CD4-positive, CD25-positive, alpha-beta regulatory T cell (primary cell): ENCODE measurements at places on chromosomes 12 and 14. TPM values are rescaled to one million over a fixed set of nuclear protein-coding genes. Genes with fewer than 3 reads are reported as not detected.

The OSBPL8 gene
- 129 TPM for polyA plus RNA-seq

The B4GALNT1 gene
- polyA plus RNA-seq: not detected

The ASIC1 gene
- polyA plus RNA-seq: 0.49 TPM

The PTPRQ gene
- polyA plus RNA-seq: not detected

The PTHLH gene
- not detected for polyA plus RNA-seq

The ATL1 gene
- 1.6 TPM for polyA plus RNA-seq

The ANKRD9 gene
- polyA plus RNA-seq: 0.69 TPM

The FOXA1 gene
- not detected for polyA plus RNA-seq

The RBM23 gene
- polyA plus RNA-seq: 54.0 TPM

The TAS2R46 gene
- polyA plus RNA-seq: not detected

GRCh38 chr12:105107171-105107493 is 399 bp upstream of the WASHC4 start:
- peaks cover 15% of the 10 kb centered on the region for H3K27me3 ChIP-seq
- H3K4me1 ChIP-seq: peaks cover 24% of the 10 kb centered on the region
- no peaks in the 10 kb centered on the region for H3K36me3 ChIP-seq

DNA sequence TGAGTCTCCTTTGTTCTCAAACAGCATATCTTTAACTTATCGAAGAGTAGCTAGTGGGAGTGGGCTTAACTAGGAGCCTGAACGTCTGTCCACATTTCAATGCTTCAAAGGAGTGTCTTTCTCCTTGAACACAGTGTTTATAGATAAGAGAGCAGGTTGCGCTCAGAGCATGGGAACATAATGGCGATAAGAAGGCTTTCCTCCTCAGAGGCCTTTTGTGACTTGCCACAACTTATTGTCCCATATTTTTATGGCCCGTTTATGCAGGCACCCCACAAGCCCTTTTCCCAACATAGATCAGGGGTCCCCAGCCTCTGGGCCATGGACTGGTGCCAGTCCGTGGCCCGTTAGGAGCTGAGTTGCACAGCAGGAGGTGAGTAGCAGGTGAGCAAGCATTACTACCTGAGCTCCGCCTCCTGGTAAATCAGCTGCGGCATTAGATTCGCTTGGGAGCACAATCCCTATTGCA is 2.6 kb upstream of the DDX47 start:
- no peak overlapping the region for H3K4me3 ChIP-seq
- no peaks in the 10 kb centered on the region for H3K27me3 ChIP-seq
- H3K4me1 ChIP-seq: peaks cover 54% of the 10 kb centered on the region
- H3K36me3 ChIP-seq: peaks cover 6% of the 10 kb centered on the region
- no peak overlapping the region for H3K27ac ChIP-seq

- no peaks in the 10 kb centered on the region for H3K4me1 ChIP-seq
- no peak overlapping the region for H3K4me3 ChIP-seq
- no peak overlapping the region for H3K27ac ChIP-seq
- H3K27me3 ChIP-seq: no peaks in the 10 kb centered on the region
- no peak for DNase-seq
These were observed 276.2 kb upstream of the ATP2B1 start for GRCh38 chr12:89984846-89985245.

DNA sequence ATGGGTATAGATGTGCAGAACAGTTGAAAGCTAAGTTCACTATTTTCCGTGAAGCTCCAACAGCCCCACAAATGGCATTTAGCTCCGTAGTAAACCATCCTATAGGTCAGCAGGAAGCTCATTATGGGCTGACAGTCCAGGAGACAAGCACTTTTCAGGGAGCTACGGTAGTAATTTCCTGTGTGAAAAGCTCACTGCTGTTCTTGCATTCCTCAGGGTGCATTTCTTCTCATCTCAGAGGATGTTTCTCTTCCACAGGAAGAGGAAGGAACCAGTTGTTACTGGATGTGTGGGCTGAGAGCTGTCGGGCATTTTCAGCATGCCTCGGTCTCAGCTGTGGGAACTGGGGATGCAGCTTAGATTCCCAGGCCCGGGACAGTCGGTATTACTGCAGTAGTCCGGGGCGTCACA is 72.8 kb downstream of the GALNT4 start:
- no peaks in the 10 kb centered on the region for H3K27me3 ChIP-seq
- H3K4me1 ChIP-seq: no peaks in the 10 kb centered on the region
- H3K36me3 ChIP-seq: peaks cover 10% of the 10 kb centered on the region
- H3K4me3 ChIP-seq: no peak overlapping the region
- H3K27ac ChIP-seq: no peak overlapping the region

DNA sequence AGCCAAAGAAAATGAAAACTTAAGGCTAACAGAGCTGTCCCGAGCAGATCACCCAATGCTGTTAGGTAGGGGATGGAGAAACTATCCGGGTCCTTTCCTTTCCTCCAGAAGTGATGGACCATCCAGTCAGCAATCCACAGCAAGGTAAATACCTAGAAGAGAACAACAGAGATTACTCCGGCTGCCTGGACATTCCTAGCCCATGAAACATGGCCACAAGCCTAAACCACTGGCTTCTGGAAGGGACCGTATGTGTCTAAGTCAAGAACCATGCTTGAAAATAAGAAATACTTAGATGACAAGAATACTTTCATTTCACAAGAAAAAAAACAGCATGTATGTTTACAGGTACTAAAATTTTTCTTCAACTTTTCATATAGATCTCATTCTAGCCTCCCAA is 152.9 kb downstream of the SLC41A2 start:
- no peak for DNase-seq
- no peaks in the 10 kb centered on the region for H3K27me3 ChIP-seq
- no peaks in the 10 kb centered on the region for H3K4me1 ChIP-seq
- H3K4me3 ChIP-seq: no peak overlapping the region
- no peaks in the 10 kb centered on the region for H3K36me3 ChIP-seq
- H3K27ac ChIP-seq: no peak overlapping the region

- H3K4me1 ChIP-seq: peaks cover 50% of the 10 kb centered on the region
- no peak for DNase-seq
- H3K27ac ChIP-seq: no peak overlapping the region
- H3K27me3 ChIP-seq: no peaks in the 10 kb centered on the region
These were observed 105.1 kb downstream of the ARF6 start for GRCh38 chr14:49997991-49998390.

GRCh38 chr14:64440494-64440893 is 24.8 kb upstream of the AKAP5 start:
- no peaks in the 10 kb centered on the region for H3K27me3 ChIP-seq
- H3K36me3 ChIP-seq: peaks cover 28% of the 10 kb centered on the region
- no peak overlapping the region for H3K4me3 ChIP-seq

DNA sequence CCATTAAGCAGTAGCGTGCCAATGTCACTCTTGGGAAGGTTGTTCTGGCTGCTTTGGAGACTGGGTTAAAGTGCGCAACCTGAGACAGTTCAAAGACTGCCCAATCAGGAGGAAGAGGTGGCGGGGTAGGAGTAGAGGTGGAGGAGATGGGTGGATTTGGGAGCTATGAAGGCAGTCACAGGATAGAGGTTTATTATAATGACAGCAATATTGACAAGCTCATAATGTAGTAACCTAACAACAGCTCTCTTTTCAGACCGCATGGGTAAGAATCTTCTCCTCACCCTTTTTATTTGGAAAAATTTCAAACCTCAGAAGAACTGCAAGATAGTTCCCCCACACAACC is 5.3 kb upstream of the PSMD9 start:
- no peaks in the 10 kb centered on the region for H3K27me3 ChIP-seq
- H3K36me3 ChIP-seq: no peaks in the 10 kb centered on the region
- no peak for DNase-seq
- peaks cover 4% of the 10 kb centered on the region for H3K4me1 ChIP-seq
- H3K27ac ChIP-seq: no peak overlapping the region

DNA sequence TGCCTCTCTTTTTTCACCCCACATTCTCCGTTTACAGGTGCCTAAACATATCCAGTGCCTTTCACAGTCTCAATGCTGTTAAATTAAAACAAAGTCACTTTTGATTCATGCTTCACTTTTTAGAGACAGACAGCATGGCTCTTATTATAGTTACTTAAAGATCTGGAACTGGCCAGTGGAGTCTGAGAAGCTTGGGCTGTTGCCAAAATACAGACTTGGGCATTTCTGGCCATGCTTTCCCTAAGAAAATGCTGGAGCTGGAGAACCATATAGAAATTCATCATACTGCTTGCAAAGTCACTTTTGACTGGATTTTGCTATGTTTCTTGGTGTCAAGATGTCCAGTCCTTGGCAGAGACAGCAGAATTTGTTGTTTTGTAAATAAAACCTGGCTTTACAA is 12.2 kb upstream of the GPR68 start:
- H3K4me3 ChIP-seq: no peak overlapping the region
- H3K4me1 ChIP-seq: peaks cover 48% of the 10 kb centered on the region
- no peaks in the 10 kb centered on the region for H3K36me3 ChIP-seq
- DNase-seq: no peak
- H3K27ac ChIP-seq: no peak overlapping the region
- H3K27me3 ChIP-seq: no peaks in the 10 kb centered on the region

GRCh38 chr12:60935981-60936761 is 1324.0 kb upstream of the USP15 start:
- DNase-seq: no peak
- H3K36me3 ChIP-seq: no peaks in the 10 kb centered on the region
- no peaks in the 10 kb centered on the region for H3K27me3 ChIP-seq
- no peak overlapping the region for H3K27ac ChIP-seq

- no peaks in the 10 kb centered on the region for H3K36me3 ChIP-seq
- H3K27me3 ChIP-seq: no peaks in the 10 kb centered on the region
- H3K27ac ChIP-seq: no peak overlapping the region
- no peak overlapping the region for H3K4me3 ChIP-seq
These were observed 25.7 kb downstream of the ANO4 start for GRCh38 chr12:100820314-100820713.

DNA sequence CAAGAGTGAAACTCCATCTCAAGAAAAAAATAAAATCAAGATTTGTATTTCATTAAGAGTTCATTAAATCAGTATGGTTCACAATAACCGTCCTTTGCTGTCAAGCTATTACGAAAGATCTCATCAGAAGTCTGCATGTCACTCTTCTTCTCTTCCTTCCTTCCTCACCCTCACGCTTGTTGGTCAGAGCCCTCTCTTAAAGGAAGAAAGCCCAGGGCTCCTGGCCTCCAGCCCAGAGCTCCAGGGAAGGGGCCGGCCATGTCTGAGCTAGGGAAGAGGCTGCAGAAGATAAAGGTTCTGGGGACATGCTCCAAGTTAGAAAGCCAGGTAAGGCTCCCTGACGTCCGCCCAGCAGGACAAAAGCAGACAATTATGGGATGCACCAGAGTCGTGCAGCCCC is 43.1 kb upstream of the DLK1 start:
- no peak overlapping the region for H3K4me3 ChIP-seq
- DNase-seq: no peak
- no peaks in the 10 kb centered on the region for H3K36me3 ChIP-seq
- no peak overlapping the region for H3K27ac ChIP-seq
- H3K4me1 ChIP-seq: no peaks in the 10 kb centered on the region

DNA sequence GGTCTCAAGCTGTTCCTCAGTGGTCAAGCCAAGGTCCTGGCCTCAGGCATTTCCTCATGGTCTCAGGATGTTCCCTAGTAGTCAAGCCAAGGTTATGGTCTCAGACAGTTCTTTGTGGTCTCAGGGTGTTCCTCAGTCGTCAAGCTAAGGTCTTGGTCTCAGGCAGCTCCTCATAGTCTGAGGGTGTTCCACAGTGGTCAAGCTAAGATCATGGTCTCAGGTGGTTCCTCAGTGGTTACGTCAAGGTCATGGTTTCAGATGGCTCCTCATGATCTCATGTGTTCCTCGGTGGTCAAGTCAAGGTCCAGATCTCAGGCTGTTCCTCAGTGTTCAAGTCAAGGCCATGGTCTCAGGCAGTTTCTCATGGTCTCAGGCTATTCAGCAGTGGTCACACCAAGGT is 540.1 kb downstream of the VRK1 start:
- DNase-seq: no peak
- H3K27ac ChIP-seq: no peak overlapping the region
- H3K4me3 ChIP-seq: no peak overlapping the region
- H3K27me3 ChIP-seq: peaks cover 12% of the 10 kb centered on the region

GRCh38 chr14:77407158-77407557 is 16.2 kb downstream of the NOXRED1 start:
- DNase-seq: no peak
- H3K27me3 ChIP-seq: no peaks in the 10 kb centered on the region
- H3K36me3 ChIP-seq: no peaks in the 10 kb centered on the region
- no peak overlapping the region for H3K4me3 ChIP-seq

DNA sequence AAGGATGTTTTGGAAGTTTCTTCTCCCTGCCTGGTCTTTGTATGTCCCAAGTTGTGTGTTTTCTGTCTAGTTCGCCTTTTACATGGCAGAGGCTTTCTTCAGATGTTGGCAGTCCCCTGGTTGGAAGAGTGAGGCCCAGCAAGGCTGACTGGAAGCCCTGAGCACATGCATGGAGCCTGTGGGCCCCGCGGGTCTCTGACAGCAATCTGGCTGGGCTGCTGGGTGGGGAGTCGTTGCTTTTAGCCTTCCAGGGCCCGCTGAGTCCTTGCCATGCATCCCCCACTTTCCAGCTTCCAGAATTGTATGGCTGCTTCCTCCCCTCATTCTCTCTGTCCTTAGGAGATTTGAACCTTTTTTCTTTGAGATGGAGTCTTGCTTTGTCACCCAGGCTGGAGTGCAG is 25.3 kb downstream of the ANKRD9 start:
- H3K4me3 ChIP-seq: no peak overlapping the region
- no peaks in the 10 kb centered on the region for H3K27me3 ChIP-seq
- H3K4me1 ChIP-seq: no peaks in the 10 kb centered on the region
- no peak for DNase-seq
- H3K36me3 ChIP-seq: no peaks in the 10 kb centered on the region

DNA sequence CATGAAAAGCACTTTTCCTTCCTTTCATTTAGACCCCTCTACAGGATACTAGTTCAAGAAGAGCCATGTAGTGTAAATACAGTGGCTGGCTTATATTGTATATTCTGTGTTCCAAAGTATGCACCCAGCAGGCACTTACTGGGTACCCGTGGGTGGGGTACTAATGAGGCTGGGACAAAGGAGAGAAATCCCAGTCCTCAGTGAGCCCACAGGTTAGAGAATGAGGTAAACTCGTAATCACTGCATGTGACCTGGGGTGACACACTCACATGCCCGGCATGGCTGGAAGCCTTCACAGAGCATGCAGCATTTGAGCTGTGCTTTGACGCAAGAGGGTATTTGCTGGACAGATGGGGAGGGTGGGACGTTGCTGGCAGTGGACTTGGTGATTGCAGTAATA is 17.1 kb downstream of the SLC24A4 start:
- no peak overlapping the region for H3K4me3 ChIP-seq
- H3K4me1 ChIP-seq: no peaks in the 10 kb centered on the region
- H3K27me3 ChIP-seq: no peaks in the 10 kb centered on the region
- H3K27ac ChIP-seq: no peak overlapping the region
- H3K36me3 ChIP-seq: no peaks in the 10 kb centered on the region

GRCh38 chr12:101696251-101697196 is 916 bp upstream of the CHPT1 start:
- H3K4me3 ChIP-seq: peak overlapping the region; percentile 81
- H3K27ac ChIP-seq: peak overlapping the region; percentile 25
- peaks cover 5% of the 10 kb centered on the region for H3K4me1 ChIP-seq
- H3K36me3 ChIP-seq: no peaks in the 10 kb centered on the region
- no peaks in the 10 kb centered on the region for H3K27me3 ChIP-seq
- no peak for DNase-seq

GRCh38 chr12:121916719-121917118 is 1.7 kb upstream of the CFAP251 start:
- no peak overlapping the region for H3K4me3 ChIP-seq
- peaks cover 22% of the 10 kb centered on the region for H3K36me3 ChIP-seq
- peaks cover 13% of the 10 kb centered on the region for H3K4me1 ChIP-seq
- no peak for DNase-seq
- H3K27ac ChIP-seq: no peak overlapping the region
- no peaks in the 10 kb centered on the region for H3K27me3 ChIP-seq
